ENCODE measurements at places on chromosomes 16 and 17. TPM values are rescaled to one million over a fixed set of nuclear protein-coding genes. Genes with fewer than 3 reads are reported as not detected.

- no peak overlapping the region for H3K4me3 ChIP-seq
- peaks cover 57% of the 10 kb centered on the region for H3K4me1 ChIP-seq
- H3K27me3 ChIP-seq, result no peaks in the 10 kb centered on the region
- H3K27ac ChIP-seq, result peak overlapping the region; percentile 2
- peaks cover 13% of the 10 kb centered on the region for H3K36me3 ChIP-seq
Observed at GRCh38 chr17:40345994-40346764, 18.4 kb downstream of the GJD3 start.

GRCh38 chr16:57670196-57670595 lies 2.1 kb downstream of the ADGRG3 start:
- H3K36me3 ChIP-seq, result no peaks in the 10 kb centered on the region
- no peak overlapping the region for H3K27ac ChIP-seq
- H3K27me3 ChIP-seq, result peaks cover 4% of the 10 kb centered on the region
- H3K4me1 ChIP-seq, result no peaks in the 10 kb centered on the region
- no peak overlapping the region for H3K4me3 ChIP-seq

The KRT25 gene
- total RNA-seq, result not detected

GRCh38 chr16:10368969-10369551 lies 16.8 kb upstream of the ATF7IP2 start:
- no peaks in the 10 kb centered on the region for H3K27me3 ChIP-seq
- no peak for DNase-seq
- no peak overlapping the region for H3K4me3 ChIP-seq
- H3K27ac ChIP-seq, result no peak overlapping the region
- H3K36me3 ChIP-seq, result no peaks in the 10 kb centered on the region

The KRT20 gene
- not detected for total RNA-seq

- H3K4me1 ChIP-seq, result peaks cover 3% of the 10 kb centered on the region
- no peak overlapping the region for H3K27ac ChIP-seq
- H3K27me3 ChIP-seq, result no peaks in the 10 kb centered on the region
- no peak for DNase-seq
- H3K4me3 ChIP-seq, result peak overlapping the region; percentile 68
Observed at GRCh38 chr17:75588596-75589011, 1.0 kb downstream of the MYO15B start.

DNA sequence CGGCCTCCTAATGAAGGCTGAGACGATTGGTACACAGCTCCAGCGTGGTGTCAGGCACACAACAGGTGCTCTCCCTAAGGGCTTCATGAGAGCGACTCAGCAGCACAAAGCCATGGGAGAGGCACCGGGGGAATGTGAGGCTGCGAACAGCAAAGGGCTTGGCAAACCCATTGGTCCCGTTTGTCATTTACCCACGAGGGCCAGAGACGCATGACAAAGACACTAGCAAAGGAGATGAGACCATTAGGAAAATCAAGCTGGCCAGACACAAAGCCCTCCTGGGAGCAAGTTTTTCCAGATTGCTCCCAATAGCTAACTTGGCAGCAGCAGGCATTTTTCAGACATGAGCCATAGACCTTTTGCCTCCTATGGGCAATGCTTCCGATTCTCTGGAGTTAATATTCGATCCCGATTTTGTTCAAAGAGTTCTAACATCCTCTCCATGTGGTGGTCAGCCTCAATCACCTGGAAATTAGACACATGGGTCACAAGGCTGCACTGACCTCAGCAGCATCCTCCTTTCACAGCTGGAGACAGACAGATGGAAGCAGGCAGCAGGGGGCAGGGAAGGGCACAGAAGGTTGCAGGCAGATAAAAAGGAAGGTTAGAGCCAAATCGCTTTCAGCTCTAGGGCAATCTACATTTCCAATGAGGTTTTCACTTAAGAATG lies 38.2 kb downstream of the TK2 start:
- no peak overlapping the region for H3K27ac ChIP-seq
- no peak for DNase-seq
- no peaks in the 10 kb centered on the region for H3K36me3 ChIP-seq
- no peaks in the 10 kb centered on the region for H3K27me3 ChIP-seq
- no peak overlapping the region for H3K4me3 ChIP-seq

DNA sequence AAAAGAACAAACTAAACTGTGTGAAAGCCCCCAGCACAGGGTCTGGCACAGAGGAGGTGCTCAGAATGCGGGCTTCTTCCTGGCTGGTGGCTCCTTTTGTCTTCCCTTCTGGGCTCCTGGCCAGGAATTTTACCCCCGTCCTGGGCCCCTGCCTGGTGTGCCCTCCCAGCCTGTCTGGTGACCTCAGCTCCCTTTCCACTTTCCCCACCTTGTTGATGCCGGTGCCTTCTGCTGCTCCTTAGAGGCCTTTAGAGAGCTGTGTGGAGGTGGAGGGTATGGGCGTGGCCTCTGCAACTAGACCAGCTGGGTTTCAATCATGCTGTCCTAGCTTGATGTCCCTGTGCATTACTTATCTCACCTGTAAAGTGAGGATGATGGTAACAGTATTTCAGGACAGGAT lies 16.8 kb downstream of the PIRT start:
- H3K4me1 ChIP-seq, result peaks cover 2% of the 10 kb centered on the region
- DNase-seq, result no peak
- no peaks in the 10 kb centered on the region for H3K36me3 ChIP-seq
- H3K4me3 ChIP-seq, result no peak overlapping the region

- no peaks in the 10 kb centered on the region for H3K36me3 ChIP-seq
- H3K4me3 ChIP-seq, result no peak overlapping the region
- H3K4me1 ChIP-seq, result peaks cover 8% of the 10 kb centered on the region
- H3K27ac ChIP-seq, result no peak overlapping the region
- H3K27me3 ChIP-seq, result no peaks in the 10 kb centered on the region
Observed at GRCh38 chr17:83151442-83152226, 72.2 kb downstream of the METRNL start.

The PER1 gene
- total RNA-seq, result 56.1 TPM

The NXN gene
- 0.49 TPM for total RNA-seq

- no peak overlapping the region for H3K4me3 ChIP-seq
- H3K4me1 ChIP-seq, result no peaks in the 10 kb centered on the region
Observed at GRCh38 chr16:73288520-73288919, 240.6 kb upstream of the ZFHX3 start.

GRCh38 chr17:72569148-72569946 lies 448.5 kb downstream of the SOX9 start:
- no peaks in the 10 kb centered on the region for H3K4me1 ChIP-seq
- no peaks in the 10 kb centered on the region for H3K36me3 ChIP-seq
- H3K27me3 ChIP-seq, result peaks cover 16% of the 10 kb centered on the region
- no peak for DNase-seq
- H3K27ac ChIP-seq, result no peak overlapping the region

The DRC7 gene
- not detected for total RNA-seq
